ENCODE measurements at places on chromosomes 12 and 14.

DNA sequence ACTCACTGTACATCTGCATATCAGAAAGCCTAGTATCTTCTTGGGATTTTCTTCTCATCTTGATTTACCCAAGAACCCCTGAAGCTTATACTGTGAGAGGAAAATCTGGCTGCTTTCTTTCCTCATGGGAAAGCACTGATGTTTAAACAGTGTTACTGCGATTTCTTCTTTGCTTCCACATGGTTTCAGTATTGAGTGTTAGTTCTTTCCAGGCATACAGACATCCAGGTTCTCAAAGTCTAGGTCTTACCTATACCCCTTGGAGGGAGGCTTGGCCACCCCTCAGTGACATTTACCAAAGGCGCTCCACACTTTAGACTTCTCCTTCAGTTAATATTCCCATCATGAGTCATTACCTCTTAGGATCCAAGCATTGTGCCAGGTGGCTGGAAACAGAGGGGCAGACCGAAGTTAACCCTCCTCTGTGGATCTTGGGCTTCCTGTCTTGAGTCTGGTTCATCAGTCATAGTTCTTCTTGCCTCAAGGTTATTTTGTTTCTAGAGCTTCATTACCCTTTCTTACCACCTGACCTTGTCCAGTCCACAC, 79.1 kb downstream of the TMEM117 start:
- no peak for DNase-seq

DNA sequence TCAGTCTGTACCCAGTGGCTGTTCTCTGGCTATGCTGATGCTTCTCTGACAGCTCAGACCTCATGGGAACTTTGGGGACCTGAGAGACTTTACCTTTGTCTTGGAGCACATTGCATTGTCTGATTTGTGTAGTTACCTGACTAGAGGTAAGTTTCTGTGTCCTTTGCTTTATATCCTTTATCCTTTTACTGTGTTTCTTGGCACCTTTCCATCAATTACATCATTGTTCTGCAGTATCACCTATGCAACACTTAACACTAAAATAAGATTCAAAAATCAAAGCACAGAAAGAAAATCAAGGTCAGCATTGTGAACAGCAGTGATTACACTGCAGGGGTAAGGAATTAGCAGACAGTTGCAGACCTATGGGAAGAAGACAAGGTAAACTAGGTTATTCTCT, 43.8 kb downstream of the SLC35F4 start:
- no peak for DNase-seq

- DNase-seq: no peak
Measured at GRCh38 chr12:57143454-57143853, 4.0 kb downstream of the LRP1-AS start.

GRCh38 chr12:81330480-81330879, 252.6 kb downstream of the ACSS3 start:
- DNase-seq: no peak

GRCh38 chr14:73712540-73713180, 1.5 kb downstream of the PNMA1 start:
- DNase-seq: no peak

DNA sequence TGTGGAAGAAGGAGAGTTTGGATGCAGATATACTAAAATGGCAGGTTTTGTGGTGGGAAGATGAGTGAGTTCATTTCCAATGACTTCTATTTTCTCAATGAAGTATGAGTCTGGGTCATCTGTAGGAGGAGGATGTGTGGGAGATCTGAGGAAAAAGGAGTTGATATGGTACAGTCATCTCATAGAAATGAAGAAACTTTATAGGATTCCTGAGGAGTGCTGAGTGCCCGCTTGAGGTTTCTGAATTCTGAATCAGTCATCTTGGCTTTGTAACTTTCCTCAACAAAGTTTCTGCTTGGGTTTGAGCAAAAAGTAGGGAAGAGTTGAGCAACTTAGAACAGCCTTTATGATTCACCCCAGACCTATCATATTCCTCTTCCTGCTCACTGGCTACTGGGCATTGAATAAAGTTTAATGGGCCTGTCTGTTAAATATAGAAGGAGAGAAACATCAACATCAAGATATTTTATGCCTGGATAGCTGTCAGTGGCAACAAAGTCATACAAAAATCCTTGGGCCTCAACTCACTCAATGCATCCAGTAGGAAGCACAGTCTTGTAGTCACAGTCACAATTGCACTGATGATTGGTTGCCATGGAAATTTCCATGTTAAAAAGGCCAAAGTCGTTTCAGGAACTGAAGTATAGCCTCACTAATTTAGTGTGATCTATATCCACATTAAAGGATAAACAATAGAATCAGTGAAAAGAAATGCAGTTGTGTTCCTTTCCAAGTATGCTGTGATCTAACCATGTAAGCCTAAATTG, 284.7 kb downstream of the DUSP6 start:
- no peak for DNase-seq

GRCh38 chr14:95486875-95487668, 29.4 kb downstream of the SYNE3 start:
- DNase-seq: no peak

DNA sequence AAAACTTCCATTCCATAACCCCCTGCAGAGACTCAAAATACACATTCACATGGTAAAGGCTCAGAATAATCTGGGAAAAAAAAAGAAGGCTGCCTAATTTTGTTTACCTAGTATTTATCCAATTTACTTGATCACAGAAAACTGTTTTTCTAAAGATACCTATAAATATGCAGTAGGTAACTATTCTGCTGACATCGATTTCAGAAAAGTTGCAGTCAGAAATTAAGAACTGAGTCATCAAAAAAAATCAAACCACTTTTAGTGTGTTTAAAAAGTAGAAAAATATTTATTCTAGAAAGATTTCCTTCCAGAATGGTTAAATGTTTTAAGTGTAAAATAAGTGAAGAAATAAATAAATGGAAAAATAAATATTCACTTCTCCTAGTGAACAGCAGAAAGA, 254.5 kb upstream of the CAND1 start:
- DNase-seq: no peak

DNA sequence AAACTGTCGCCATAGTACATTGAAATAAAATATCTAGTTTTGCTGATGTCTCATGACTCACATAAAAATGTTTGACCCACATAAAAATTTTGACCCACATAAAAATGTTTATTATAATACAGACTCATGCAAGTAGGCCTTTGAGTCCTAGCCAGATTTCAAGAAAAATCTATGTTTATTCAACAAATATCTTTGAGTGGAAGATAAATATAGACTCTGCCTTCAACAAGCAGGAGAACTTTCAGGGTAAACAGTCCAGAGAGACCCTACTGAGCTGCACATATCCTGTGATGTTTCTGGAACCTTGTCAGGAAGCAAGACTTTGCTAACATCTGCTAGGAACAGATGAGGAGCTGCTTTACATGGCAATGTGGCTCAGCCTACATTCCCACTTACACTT, 283.1 kb downstream of the MDGA2 start:
- DNase-seq: no peak

DNA sequence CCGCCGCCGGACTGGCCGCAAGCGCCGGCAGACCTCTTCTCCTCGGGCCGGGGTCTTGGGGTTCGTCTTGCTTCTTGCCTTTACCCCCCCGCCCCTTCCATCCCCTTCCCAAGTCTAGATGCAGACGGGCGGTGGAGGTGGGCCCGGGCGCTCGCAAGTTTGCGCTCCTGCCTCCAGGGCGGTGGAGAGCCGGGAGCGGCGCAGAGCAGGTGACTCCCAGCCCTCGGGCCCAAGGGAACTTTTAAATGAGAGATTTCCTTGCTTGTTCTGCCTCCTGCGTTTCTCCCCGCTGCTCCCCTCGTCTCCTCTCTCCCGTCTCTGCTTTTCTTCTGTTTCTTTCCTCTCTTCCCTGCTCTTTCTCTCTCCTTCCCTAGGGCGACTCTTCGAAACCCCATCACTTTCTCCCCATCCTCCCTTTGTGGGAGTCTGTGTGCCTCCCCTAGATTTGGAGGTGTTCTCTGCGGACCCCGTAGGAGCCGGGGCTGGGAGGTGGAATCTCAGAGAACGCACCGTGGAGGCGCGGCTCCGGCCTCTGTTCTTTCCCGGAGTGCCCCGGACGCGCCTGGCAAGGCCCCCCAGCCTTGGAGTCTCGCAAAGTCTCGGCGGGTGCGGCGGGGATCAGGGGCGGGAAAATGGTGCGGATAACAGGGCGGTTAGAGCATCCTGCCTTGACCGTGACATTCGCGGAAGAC, 114.7 kb upstream of the MYL2 start:
- no peak for DNase-seq

DNA sequence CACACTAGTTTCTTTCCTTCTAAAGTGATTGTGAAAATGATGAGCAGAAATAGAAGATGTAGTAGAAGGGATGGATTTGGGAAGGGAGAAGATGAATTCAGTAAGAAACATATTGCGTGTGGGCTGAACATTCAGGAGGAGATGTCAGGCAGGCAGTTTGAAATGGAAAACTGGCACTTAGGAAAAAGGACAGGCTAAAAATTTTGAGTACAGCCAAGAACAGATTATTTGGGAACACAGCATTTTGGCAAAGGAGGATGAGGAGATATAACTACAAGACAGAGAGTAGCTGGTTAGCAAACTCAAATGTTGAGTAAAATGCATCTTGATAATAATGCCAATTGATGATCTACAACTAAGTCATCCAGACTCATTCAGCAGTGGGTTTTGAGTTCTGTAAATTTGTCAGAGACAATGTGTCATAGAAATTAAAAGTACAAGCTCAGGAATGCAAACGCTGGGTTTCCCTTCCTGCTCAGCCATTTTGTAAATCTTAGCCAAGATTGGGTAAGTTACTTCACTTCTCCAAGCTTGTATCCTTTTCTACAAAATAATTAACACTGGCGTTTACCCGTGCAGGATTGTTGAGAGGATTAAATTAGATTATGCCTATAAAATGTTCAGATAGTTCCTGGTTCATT, 255.0 kb downstream of the NAV3 start:
- no peak for DNase-seq

GRCh38 chr12:48954061-48954460, 3.2 kb downstream of the ARF3 start:
- no peak for DNase-seq

DNA sequence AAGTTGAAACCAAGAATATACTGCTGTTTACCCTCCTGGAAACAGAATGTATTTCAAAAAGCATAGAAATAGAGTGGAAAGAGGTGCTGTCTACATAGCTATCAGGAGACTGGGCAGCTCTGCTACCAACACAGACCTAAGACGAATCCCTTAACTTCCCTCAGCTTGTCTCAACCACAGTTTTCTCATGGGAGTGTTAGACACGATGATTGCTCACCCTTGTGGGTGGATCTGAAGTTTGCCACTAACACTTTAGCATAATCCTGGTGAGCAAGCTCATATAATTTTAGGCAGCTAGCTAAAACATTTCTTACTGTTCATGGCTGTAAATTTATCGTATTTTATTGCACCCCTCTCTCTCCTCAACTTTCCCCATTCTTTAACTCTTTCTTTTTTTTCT, 38.5 kb downstream of the C12orf75 start:
- no peak for DNase-seq

GRCh38 chr14:90551070-90551704, 154.4 kb downstream of the CALM1 start:
- no peak for DNase-seq

DNA sequence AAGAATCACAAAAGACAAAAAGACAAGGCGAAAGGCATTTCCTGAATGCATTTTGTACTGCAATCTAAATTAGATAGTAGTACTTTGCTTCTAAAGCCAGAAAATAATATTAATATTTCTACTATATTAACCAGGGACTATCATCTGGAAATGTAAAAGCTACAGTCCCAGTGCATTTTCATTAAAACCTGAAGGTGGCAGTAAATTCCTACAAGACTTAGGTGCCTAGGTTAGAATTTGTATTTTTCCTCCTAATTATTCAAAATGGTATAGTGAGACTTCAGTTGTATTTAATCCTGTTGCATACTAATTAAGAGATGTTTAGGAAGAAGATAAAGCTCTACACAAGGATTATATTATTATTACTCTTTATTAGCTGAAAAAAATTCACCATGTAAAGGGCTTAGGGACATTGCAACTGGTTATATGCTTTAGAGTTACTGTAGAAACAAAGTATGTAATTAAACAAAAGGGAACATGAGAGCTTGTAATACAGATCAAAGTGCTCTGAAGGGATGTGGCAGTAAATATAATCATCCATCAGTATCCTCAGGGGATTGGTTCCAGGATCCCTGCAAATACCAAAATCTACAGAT, 53.6 kb downstream of the BRMS1L start:
- DNase-seq: no peak

- DNase-seq: no peak
Measured at GRCh38 chr12:56206452-56207166, 15.1 kb downstream of the RNF41 start.

DNA sequence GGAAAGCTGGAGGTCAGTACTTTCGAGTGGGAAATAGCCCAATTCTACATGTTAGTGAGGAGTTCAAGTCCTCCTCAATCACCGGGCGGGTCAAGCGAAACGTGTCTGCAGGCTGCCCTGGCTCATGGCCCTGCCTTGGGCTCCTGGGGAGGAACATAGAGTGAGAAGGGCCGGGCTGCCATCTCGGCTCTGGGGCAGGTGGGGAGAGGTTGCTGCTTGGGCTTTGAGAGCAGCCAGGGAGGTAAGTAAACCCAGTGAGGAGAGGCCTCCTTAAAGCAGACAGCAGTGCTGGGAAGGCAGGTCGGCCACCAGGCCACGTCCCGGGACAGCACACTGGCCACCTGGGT, 32.0 kb upstream of the UBC start:
- DNase-seq: no peak

GRCh38 chr14:78356391-78356790, 186.2 kb downstream of the NRXN3 start:
- DNase-seq: no peak

DNA sequence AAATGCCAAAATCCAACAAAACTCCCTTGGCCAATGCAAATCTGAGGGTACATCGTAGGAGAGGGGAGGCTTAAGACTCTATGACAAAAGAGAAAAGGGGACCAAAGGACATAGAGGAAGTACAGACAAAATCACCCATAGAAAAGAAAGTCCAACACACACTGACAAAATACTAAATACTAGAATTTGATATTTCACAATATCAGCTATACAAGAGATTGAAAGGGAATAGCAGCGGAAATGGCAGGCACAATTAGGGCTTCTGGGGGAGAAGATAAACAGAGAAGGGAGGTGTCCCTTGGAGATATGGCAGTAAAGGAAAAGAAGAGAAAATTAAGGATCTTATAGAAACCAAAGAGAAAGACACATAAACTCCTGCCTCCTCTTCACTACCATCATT, 29.0 kb downstream of the ATP2B1 start:
- no peak for DNase-seq

DNA sequence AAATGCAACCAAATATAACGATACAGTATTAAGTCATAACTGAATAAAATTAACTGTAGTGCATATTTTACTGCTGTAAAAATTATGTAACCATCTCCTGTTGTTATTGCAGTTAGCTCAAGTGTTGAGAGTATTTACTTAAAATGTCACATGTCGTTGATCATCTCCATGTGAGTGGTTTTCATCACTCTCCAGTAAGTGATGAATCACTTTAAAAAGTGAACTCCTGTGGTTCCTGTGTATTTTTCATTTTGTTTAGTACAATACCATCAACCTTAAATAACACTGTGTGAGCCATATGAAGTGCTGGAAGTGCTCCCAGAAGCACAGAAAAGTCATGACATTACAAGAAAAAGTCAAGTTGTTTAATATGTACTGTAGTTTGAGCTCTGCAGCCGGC, 104.7 kb upstream of the SLCO1B1 start:
- no peak for DNase-seq
